ENCODE measurements at places on chromosomes 1 and 21.

GRCh38 chr1:172002725-172003345 is 161.5 kb downstream of the DNM3 start:
- DNase-seq, result no peak

DNA sequence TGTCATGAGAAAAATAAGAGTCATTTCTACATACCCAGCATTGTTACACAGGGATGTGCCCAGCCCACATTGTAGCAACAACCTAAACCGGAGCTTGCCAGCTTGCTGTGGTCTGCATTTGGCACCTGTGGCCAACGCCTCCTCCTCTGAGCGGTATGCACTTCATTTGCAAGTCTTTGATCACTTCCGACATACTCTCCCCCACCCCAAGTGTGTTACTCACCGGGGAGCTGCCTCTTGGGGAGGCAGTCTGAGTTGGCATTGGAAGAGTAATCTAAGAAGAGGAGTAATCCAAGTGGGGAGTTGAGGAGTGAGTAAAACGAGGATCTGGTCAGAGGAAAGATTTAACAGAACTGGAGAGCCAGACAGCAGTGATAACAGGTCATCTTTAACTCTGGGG is 3.8 kb downstream of the BCL9 start:
- peak; percentile 77 for DNase-seq

DNA sequence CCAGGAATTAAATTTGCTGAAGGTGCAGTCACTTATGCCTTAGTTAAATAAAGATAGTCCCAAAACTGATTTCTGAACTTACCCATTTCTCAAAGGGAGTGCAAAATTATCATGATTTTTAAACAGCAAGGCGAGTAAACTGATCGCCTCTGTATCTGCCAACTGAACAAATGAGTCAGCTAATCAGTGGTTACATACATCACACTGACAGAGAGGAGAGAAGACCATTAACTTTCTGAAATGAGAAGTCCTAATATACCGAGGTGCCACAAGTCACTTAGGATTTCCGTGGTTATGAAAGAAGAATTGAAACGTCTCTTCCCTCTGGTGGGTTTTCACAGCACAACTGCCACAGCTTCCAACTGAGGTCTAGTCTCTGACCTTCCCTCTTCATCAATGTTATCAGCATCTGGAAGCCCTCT is 400.7 kb downstream of the SMYD3 start:
- no peak for DNase-seq

GRCh38 chr21:15212206-15212605 is 147.4 kb upstream of the NRIP1 start:
- no peak for DNase-seq

GRCh38 chr1:156383023-156383422 is 14.0 kb downstream of the RHBG start:
- DNase-seq, result peak; percentile 65

DNA sequence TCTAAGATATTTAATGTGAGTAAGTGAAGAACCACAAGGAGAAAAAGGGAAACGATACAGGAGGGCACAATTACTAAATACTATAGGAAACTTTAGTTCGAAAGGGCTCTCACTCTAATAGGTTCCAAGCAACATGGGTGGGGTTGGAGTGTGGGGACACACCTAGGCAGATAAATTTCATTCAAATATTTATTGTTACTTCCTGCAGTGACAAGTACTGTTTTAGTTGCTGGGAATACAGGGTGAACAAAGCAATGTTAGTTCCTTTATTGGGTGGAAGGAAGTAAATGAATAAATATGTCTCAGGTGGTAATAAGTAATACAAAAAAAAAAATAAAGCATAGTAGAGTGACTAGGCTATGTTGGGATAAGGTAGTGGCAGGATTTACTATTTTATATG is 73.2 kb upstream of the B3GALT2 start:
- no peak for DNase-seq

DNA sequence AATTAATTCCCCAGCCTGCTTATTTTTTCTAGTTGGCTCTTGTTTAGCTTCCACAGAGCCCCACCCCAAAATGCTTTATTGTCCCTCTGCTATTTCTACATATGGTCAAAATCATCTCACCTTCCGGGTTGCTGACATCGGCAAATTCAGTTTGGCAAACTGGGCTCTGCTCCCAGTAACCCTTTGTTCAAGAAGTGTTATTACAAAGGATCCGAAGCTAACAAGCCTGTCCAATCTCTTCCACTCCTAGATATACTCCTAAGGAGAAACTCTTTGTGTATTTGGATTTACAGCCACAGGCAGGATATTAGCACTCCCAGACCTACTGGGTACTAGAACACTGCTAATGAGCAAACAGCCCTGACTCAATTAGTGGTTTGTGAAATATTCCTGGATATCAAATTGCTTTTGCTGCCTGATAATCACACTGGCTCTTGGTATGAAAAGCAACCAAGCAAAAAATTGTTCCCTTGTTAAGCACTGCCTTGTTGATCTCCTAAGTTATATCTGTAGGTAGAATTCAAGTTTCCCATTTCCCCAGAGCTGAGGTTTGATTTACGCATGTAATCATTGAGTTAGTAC is 4.0 kb downstream of the JUN start:
- DNase-seq, result no peak

GRCh38 chr1:172095846-172096245 is 254.5 kb downstream of the DNM3 start:
- no peak for DNase-seq

- DNase-seq, result no peak
Observed at GRCh38 chr1:167483790-167484189, 34.5 kb downstream of the CD247 start.

- DNase-seq, result no peak
Observed at GRCh38 chr21:45539796-45540600, 2.2 kb downstream of the SLC19A1 start.

- DNase-seq, result no peak
Observed at GRCh38 chr1:7149080-7149838, 364.0 kb downstream of the CAMTA1 start.

DNA sequence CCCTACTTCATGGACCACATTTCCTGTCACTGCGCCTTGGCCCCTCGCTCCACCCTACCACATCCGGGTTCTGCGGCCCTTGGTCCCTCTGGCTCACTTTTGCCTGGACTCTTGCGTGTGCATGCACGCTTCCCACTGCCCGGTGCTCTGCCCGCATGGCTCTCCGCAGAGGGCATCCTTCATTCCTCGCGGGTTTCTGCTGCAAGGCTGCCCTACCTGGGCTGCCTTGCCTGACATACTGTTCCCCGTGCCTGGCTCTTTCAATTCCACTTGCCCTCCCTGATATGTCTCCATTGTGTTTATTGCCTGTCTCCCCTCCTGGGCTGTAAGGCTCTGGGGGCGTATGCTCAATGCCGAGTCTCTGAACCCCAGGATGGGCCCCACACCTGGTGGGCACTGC is 26.4 kb downstream of the MX2 start:
- no peak for DNase-seq

GRCh38 chr1:156675210-156676113 is 1.7 kb downstream of the NES start:
- DNase-seq, result no peak

DNA sequence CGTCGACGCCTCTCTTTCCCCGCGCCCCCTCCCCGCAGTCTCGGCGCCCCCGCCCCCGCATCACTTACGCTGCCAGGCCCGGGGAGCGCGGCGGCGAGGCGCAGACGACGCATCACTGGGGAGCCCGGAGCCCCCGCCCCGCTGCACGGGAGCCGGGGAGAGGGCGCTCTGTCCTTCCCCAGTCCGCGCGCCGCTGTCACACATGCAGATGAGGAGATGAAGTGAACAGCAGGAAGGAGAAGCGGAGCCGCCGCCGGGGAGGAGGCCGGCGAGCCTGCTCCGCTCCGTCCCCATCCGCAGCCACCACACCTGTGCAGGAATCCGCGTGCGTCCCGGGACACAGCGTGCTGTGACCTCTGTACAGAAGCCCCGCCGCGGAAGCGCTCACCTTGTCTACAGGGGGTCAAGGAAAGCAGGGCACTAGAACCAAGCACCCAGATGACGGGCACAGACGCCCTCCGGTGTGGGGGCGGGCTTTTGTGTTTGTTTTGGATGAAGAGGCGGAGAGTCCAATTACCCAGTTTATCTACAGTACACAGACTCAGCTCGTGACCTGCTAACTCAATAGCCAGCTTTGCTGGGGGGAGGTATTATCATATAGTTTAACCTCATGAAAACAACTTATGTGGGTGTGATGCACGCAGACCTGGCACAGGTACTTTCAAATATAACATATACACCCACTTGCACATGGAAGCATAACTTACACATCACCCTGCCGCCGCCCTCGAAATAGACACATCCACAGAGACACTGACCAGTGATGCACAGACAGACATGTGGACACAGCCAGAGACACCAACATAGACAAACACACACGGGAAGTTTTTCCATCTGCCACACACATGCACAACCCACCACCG is 12.4 kb downstream of the KLHDC8A start:
- DNase-seq, result peak; percentile 65

GRCh38 chr1:78301141-78301540 is 189.6 kb upstream of the PTGFR start:
- no peak for DNase-seq

- DNase-seq, result no peak
Observed at GRCh38 chr1:94754570-94754969, 65.6 kb upstream of the SLC44A3 start.

DNA sequence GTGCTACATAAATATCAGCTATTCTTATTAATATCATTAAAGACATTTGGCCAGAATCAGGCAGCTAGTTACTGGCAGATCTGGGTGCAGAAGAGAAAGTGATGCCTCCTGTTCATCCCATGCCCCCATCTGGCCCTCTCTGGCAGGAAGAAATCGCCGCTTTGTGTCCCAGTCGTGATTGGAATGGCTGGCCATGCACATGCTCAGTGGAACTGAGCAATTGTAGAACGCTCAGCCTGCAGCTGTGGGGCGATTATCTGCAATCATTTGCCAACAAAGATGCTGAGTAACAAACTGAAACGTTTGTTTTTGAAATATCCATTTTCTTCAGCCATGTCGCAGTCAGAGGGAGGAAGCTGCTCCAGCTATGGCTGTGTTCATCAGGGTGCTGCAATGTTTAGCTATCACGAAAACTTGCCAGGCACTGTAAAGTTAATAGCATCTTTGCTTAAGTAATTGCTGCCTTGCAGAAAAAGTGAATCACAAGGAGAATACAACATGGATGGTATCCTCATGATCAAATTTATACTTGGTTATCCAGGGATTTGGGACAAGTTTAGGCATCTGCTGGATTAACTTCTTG is 36.5 kb downstream of the NGF start:
- DNase-seq, result no peak

DNA sequence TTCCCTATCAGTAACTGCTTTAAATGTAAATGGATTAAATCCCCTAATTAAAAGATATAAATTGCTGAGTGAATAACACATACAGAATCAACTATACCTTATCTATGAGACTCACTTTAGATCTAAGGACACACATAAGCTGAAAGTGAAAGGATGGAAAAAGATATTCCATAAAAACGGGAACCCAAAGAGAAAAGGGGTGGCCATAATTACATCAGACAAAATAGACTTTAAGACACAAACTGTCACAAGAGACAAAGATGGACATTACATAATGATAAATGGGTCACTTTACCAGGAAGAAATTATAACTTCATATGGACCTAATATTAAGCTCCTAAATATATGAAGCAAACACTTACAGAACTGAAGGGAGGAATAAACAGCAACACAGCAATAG is 59.2 kb downstream of the SLC25A24 start:
- DNase-seq, result no peak

- DNase-seq, result no peak
Observed at GRCh38 chr1:38074302-38074677, 27.7 kb upstream of the POU3F1 start.

DNA sequence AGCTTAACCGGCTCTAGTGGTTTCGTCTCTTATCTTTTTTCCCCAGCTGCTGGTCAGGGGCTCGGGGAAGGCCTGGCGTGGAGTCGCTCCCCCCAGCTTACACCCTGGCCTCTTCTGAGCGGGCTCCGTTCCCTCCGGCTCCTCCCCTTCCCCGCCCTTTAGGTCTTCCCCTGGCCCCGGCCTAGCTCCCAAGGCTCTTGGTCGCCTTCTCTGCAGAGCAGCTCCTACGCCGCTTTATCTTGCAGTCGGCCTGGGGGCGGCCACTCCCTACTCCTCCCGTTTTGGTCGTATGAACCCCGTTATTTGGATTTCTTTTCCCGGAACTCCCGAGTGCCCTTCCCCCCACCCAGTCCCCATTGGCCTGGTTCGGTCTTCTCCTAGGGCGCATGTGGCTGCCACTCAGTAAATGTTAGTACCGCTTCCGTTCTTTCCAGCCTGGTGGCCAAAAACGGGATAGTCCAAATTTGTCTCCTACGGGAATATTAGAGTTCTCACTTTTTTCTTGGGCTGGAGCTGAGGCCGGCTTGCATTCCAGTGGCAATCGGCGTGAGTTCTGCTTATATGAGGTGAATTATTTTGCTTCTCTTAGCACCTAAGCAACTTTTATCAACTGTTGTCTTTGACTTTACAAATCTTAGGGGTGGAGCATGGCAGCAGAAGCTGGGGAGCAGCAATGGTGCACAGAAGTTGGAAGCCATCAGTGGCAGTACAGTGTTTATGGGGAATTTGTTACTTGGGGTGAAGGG is 467 bp downstream of the THRAP3 start:
- no peak for DNase-seq

- DNase-seq, result no peak
Observed at GRCh38 chr1:54300401-54300800, 100.4 kb downstream of the MRPL37 start.

- no peak for DNase-seq
Observed at GRCh38 chr1:199173356-199173755, 534.5 kb downstream of the PTPRC start.

DNA sequence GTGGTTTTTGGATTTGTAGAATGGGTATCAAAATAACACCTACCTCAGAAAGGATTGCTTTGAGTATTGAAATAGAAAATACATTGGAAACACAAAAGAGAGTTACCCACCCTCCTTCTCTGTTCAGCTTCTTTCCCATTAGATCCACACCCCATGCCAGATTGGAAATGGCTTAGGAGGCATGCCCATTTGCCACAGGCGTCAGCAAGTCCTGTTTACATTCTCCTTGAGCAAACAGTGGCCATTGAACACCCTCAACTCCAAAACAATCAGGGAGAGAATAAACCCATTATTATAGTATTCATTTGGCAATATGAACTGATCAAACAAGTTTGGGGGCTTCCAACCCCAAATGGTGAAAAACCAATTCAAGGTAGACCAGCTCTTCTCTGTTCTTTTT is 2.4 kb downstream of the ELAPOR1 start:
- DNase-seq, result no peak

DNA sequence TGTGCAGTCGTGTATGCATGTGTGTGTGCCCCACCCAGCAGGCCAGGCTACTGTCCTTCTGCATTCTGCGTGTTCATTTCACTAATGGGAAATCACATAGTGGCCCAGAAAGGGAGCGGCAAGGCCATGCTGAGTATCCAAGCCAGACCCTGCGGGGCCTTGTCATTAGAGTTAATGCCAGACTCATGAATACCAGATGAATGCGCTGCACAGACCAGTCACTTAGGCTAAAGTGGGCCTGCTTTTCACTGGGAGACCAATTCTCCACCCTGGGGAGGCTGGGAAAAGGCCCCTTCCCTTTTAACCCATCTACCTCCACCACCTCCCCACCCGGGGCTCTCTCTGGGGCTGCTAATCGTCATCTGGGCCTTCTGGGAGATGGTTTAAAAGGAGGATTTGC is 17.0 kb upstream of the GRIK3 start:
- DNase-seq, result no peak

- no peak for DNase-seq
Observed at GRCh38 chr21:34971656-34972055, 77.4 kb downstream of the RUNX1 start.

- no peak for DNase-seq
Observed at GRCh38 chr1:150371110-150371509, 7.2 kb downstream of the RPRD2 start.
